Activated T-helper 9 cell treated with anti-CD3 and anti-CD28 coated beads, Interleukin-2, amount 50 U/mL, for 16 hours (primary cell): ENCODE measurements at places on chromosomes 1 and 21.
A peak's percentile ranks its signal among the peaks of the same experiment; 100 is the strongest.

DNA sequence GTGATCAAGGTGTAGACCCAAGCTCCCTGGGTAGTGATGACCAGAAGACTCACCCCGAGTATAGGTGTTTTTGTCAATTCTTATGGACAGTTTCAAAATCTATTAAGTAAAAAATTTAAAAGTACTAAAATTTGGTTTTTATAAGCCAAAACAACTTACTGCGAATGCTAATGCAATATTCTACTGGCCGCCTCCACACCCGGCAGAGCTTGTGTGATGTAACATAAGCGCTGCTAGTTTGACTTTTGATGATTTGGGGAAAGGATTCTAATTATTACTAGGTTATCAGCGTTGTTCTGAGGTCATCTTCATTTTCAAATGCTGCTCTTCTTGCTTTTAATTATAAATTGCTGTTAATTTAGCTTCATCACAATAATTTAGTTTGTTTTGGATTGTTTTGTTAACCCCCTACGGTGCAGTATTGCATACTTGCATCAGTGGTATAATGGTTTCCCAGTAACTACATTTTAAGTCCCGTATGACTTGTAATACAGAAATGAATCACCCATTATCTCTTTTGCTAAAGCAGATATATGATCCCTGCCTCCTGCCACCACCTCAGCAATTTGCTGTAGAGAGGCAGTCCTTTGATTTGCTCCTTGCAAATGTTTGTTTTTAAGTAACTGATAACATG is 178.0 kb downstream of the SDCCAG8 start:
- no peak for DNase-seq

GRCh38 chr1:62276791-62277190 is 42.4 kb downstream of the KANK4 start:
- DNase-seq: no peak

DNA sequence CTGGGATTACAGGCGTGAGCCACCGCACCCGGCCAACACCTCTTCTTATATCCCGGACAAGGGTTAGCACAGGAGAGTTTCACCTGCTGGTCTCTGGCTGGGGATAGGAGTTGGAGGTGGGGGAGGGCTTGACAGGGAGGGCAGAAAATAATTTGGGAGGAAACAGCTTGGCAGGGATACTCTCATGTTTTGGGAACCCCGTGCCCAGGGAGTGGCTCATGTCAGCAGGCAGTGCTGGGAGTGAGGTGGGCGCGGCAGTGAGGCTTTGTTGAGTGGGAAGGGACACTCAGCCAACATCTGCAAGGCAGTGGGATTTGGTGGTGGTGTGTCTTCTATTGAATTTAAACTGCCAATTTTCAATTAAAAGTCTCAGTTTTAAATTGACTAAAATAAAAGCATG is 1.1 kb upstream of the THEM5 start:
- DNase-seq: no peak

DNA sequence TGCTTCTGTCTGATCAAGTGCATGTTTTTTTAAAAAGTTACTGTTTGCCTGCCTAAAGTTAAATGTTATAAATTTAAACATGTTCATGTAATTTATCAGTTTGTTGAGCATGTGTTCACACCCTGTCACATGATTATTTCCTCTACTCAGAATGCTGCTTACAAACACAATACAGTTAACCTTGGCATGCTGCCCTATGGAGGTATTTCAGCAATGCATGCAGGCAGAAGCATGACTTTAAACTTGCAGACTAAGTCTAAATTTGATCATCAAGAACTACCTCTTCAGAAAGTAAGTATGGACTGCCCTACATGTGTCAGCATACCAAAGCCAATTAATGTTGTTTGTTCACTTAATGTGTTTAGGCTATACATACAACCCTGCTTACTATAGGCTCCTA is 161.6 kb downstream of the LRRC40 start:
- DNase-seq: no peak

GRCh38 chr1:234265861-234266260 is 107.4 kb upstream of the COA6 start:
- no peak for DNase-seq

- DNase-seq: no peak
These were observed 122.1 kb downstream of the NGF start for GRCh38 chr1:115215703-115216521.

GRCh38 chr21:42735944-42736343 is 82.5 kb downstream of the PDE9A start:
- no peak for DNase-seq

DNA sequence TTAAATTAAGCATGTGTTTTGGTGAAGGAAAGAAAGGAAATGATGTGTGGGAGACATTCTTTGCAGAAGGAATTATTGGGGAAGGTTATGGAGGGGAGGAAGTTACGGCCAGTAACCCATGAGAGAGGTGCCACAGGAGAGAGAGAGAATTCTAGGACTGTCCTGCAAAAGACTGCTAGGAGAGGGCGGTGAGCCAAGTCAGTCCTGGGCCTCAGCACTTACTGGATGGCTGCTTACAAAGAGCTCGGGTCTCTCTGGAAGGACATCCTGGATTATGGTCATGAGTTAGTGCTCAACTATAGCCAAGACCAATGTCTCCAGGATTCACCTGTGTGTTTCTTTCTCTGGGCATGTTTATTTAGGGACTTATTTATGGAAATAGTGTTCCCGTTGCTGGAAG is 74.4 kb upstream of the HSD17B7 start:
- no peak for DNase-seq

DNA sequence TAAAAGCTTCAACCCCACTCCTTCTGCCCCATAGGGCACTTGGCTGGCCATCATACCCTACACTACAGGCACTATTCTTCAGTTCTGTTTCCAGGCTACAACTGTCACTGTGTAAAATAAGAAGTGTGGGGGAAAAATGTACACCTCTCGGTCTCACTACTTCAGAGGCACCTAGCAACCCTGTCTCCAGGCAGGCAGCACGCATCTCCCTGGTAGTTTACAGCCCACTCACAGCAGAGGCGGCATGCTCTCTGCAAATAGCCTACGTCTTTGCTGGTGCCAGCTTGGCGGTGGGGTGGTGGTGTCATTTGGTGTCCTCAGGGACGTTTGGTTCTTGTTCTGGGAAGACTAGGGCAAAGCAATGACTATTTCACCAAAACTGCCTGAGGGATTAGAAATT is 48.2 kb upstream of the BTG3 start:
- DNase-seq: no peak

DNA sequence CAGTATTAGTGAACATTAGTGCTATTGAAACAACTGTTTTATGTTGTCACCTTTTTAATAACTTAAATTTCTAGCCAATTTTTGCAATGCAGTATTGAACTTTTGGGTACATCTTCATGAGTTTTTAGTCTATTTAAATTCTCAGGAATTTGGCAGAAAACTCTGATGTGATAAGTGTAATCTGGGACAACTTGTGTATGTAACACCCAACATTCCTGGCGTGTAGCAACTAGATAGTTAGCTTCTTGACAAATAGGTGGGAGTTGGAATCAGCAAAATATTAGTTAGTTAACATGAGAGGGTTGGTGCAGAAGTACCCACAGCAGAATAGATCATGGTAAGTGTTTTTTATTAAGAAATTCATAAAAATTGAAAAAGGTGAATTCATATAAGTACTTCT is 111.6 kb downstream of the ITSN1 start:
- no peak for DNase-seq

DNA sequence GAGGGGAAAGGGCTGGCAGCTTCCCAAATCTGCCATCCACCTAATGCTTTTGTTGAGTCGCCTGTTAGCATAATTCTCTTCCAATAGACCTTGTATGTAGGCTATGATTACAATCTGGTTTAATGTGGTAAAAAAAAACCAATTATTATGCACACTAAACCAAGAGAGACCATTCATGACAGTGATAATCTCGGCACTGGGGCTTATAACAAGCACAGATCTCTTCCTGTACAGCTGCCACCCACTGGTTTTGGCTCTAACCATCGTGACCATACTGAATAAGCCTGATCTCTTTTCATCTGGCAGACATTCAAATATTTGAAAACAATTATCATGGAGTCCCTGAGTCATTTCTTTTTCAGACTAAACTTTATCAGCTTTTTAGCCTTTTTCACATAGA is 12.0 kb upstream of the SYT14 start:
- no peak for DNase-seq

DNA sequence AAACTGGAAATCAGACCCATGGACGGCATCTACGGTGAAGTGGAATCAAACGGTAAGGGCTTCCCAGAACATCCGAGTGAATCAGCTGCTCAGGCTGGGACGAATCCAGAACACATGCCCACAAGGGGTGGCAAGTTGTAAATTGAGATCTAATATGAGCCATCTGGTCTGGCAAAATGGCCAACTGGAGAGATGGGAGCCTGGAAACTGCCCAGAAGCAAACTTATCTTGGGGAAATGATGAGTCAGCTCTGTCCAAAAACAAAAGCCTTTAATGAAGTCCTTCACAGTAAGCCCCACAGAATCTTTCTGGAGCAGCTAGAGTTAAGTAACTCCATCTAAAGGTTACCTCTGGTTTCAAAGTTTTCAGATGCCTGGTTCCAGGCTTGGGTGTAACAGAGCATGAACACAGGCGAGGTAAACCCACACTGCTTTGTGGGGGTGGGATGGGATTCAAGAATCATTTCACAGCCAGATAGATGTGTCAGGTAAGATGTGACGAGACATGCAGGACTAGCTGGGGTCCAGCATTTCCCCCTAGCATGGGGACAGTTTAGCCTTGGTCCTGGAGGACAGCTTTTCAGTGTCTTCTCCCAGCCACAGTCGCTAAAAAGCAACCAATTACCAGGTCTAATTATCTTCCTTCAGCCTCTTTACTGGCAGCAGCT is 10.5 kb upstream of the SRP9 start:
- no peak for DNase-seq

DNA sequence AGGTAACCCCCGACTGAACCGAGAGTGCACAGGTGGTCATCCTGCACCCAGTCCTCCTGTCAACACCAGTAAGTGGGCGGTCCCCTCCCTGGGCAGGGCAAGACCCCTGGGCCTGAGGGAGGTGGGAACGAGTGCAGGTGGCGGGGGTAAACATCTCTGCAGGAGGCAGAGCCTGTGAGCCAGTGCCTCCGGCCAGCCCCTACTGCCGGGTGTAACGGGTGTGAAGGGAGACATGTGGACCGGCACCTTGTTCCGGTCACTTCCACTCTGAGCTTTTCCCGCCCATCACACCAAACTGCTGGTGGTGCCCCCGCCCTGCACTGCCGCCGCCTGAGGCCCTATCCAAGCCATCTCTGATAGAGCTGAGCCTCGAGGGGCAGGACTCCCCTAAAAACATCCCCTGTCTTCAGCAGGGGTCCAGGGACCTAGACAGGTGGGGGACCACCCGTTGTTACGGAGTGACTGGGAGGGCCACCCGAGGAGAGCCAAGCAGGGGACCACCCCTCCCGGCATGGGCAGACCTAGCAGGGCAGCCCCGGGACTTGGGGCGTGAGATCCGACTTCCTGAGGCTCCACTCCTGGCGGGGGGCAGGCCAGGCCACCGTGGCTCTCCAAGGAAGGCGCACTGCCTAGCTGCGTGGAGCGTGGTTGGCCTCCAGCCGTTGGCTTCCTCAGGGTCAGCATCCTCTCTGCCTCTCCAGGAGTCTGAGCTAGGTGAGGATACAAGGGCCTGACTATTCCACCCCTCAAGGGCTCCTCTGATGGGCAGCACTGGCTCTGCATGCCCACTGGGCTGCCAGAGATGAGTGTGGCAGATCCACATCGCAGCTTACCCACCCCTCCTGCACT is 43.8 kb upstream of the LBR start:
- no peak for DNase-seq

- DNase-seq: peak; percentile 69
These were observed at the start of gene POMGNT1 for GRCh38 chr1:46197964-46198811. POMGNT1 (minus strand) TSS chr1:46198434; CDS start chr1:46197821, 613 bp downstream.

GRCh38 chr1:61284248-61284854 is 202.0 kb downstream of the NFIA start:
- no peak for DNase-seq

- no peak for DNase-seq
These were observed 13.6 kb upstream of the SIKE1 start for GRCh38 chr1:114794038-114794437.

DNA sequence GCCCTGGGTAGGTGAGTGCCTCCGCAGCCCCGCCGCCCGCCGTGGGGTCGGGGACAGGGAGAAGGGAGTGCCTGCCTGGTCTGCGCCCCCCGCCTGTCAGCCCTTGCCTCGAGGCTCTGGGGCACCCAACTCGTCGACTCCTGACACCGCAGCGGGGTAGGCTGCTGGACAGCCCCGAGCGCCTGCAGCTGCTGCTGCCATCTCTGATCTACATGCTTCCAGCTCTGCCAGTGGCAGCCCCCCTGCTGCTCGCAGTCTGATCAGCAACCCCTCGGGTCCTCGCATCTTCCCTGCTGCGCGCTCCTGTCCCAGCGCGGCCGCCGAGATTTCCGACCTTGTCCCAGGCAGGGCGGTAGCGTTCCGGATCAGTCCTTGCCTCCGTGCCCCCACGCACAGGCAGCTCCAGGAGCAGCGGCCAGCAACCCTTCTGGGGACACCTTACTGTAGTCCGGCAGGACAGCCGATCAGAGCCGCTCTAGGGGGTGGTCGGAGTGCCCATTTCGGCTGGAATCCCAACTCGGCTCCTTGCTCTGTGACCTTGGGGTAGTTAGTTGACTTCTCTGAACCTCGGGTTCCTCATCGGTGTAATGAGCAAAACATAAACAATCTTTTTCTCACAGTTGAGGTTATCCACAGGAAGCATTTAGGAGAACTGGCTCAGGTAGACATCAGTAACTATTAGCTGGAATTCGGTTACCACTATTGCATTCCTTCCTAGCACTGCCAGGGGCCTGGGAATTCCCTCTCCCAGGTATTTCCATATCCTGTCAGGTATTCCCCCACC is 540 bp downstream of the BCAN start:
- DNase-seq: no peak

- no peak for DNase-seq
These were observed 49.5 kb downstream of the SCMH1 start for GRCh38 chr1:41192456-41193178.

- DNase-seq: no peak
These were observed 69.3 kb downstream of the PLXNA2 start for GRCh38 chr1:208174731-208175507.
